Effector memory CD8-positive, alpha-beta T cell (primary cell): ENCODE measurements at places on chromosomes 11 and 22.

- DNase-seq, result no peak
These were observed 14.5 kb upstream of the LRRC55 start for GRCh38 chr11:57167125-57167846.

DNA sequence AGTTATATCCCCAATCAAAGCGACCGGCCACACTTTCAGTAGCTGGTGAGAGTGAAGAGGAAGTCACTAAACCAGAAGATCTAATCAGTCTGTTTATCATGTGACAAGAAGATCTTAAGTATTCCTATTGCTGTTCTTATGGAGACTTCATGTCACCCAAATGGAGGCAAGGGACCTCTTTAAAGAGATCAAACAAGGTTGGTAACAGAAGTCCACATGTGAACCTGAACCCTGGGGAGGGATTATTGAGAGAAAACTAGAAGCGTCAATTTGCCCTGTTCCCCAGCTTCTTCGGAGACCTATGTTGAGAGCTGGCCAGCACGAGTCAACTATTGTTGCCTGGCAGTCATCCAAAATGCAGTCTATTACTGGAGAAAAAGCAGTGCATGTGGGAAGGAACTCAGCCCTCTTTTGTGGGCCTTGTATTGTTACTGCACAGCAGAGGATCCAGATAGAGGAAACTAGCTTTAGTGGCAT is 76.9 kb upstream of the CTSC start:
- DNase-seq, result peak; percentile 20

- DNase-seq, result no peak
These were observed 105.5 kb downstream of the MICAL3 start for GRCh38 chr22:17918840-17919239.

GRCh38 chr11:13494051-13494450 is 1.7 kb downstream of the PTH start:
- no peak for DNase-seq

DNA sequence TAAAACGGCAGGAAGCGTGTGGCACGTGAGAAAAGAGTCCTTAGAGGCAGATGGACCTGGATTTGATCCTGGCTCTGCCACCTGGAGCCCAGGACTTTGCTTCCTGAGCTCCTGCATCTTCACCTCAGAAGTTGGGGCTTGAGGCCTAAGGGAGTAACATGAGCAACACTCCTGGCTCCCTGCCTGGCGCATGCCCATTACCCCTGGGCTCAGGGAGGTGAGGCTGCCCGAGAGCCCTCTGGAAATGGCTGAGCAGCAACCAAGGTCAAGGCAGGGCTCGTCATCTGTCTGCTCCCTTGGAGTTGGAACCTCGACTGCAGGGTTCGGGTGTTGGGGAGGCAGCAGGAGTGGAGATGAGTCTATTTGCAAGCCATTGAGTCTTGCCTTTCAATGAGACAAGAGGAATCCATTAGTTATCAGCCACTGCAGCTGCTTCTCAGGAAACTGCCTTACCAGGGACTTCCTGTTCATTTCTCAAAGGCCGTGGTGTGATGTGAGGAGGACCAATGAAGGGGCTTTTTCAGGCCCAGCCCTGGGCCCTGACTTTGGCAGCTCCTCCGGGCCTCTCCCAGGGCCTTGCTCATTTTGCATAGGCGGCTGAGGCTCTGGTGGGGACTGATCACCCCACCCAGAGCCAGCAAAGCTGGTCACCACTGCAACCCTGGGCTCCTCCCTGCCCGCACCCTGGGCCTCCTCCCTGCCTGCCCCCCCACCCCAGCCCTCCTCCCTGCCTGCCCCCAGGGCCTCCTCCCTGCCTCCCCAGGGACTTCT is 6.4 kb downstream of the FADS2 start:
- peak; percentile 61 for DNase-seq

DNA sequence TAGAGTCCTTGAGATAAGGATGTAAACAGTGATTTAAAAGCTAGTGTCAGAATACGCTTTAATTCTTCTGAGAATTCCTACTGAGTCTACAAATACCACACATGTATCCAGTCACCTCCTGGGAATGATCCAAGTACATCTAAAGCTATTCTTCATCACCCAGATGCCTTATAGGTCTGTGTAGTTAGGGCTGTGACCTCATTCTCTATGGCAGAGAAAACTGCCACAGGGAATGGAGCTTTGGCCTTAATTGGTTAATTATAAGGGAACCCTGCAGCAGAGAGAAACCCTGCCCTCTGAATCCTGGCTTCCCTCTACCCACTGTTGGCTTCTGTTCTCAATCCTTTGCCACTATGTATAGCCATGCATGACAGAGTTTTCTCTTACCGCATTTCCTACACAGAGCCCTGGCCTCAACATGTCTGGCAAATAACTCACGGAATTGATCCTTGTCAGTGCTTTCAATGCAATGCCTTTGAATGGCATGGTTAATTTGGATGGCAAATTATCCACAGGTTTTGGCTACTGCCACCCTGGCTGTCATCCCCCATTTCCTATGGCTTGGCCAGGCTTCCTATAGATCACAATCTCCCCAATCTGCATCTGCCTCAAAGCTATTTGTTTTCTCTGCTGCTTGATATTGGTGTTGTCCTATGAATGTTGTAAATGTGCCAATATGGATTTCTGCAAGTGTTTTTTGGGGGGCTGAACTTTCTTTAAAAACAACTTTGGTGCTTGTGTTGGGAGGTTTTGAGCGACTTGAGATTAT is 2.9 kb downstream of the DIXDC1 start:
- DNase-seq, result no peak

DNA sequence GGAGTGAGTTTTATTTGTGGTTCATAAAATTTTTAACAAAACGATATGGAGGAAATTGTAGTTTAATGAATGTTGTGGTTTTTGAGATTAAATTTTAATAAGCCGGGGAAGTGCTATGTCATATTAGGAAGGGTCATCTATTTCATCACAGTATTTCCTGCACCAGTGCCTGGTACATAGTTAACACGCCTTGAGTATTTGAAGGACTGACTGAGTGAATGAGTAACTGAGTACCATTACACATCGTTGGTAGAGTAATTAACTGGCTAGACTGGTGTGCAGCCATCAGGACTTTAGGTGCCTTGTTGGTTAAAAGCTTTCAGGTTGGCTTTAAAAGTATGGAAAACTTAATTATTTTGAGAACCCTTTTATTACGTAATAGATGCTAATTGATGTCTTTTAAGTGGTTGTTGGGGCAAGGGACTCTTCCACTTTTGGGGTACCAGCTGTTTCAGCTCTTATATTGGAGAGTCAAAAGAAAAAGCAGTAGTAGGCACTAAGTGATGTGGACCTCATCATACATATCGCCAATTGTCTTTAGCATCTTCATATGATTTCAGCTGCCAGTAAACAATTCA is 101.8 kb downstream of the DDX10 start:
- no peak for DNase-seq

- no peak for DNase-seq
These were observed 4.7 kb downstream of the DDIAS start for GRCh38 chr11:82906236-82906635.

GRCh38 chr11:75432911-75433321 is at the start of gene KLHL35:
KLHL35 (minus strand) TSS chr11:75433203; CDS start chr11:75430629, 2,574 bp downstream.
- no peak for DNase-seq

GRCh38 chr11:73236205-73236765 is 18.2 kb downstream of the P2RY2 start:
- no peak for DNase-seq

DNA sequence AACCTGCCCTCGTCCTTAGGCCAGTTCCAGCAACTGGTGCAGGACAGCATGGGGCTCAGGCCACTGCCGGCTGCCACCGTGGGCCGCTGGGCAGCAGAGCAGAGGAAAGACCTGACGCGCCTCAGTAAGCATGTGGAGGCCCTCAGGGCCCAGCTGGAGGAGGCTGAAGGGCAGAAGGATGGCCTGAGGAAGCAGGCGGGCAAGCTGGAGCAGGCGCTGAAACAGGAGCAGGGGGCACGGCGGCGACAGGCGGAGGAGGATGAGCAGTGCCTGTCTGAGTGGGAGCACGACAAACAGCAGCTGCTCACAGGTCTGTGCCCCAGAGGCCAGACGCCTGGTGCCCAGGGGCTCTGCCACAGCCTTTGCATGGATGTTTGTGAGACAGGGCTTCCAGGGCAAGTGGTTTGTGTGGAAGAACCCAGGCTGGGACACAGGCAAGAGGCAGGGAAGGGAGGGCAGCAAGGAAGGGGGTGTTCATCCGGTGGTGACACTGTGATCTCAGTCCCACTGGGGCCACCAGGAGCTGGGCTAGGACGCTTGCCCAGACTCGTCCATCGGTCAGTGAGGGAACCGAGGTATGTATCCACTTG is 13.9 kb downstream of the CCDC157 start:
- no peak for DNase-seq

DNA sequence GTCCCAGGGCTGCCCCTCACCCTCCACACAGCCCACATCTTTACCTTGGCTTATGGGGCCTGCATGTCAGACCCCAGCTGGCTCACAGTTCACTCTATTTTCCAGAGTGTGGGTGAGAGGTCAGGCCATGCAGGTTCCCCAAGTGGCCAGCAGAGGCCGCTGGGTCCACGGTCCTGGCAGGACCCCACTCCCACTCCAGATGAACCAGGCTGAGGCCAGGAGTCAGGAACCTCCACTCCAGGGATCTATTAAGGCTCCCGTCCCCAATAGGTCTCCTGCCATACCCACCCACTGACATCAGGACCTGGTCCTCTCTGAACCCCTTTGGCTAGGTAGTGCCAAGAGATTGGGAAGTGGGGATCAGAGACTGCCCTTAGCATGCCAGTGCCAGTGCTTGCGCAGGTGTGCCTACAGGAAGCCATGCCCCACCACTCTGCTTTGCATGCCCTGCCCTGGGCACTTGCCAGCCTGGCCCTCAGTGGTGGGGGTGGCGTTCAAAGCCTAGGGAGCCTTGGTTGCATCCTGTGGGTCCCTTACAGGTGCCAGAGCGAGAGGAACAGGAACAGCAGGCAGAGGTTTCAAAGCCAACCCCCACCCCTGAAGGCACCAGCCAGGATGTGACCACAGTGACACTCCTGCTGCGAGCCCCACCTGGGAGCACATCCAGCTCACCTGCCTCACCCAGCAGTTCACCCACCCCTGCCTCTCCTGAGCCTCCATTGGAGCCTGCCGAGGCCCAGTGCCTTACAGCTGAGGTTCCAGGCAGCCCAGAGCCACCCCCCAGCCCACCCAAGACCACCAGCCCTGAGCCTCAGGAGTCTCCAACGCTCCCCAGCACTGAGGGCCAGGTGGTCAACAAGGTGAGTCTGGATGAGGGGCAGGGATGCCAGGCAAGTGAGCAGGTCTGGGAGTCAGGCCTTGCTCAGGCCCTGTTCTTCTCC is 8.3 kb downstream of the SMTN start:
- DNase-seq, result no peak

- no peak for DNase-seq
These were observed 58.3 kb downstream of the AAMDC start for GRCh38 chr11:77879218-77879617.

DNA sequence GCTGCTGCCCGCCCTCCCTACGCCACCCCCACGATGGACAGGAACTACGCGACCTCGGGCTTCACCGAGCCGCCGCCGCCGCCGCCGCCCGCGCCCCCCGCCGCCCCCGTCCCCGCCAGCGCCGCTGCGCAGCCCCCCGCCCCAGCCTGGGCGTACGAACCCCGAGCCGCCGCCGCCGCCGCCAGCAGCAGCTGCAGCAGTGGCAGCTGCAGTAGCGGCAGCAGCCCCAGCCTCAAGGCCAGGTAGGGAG is 407 bp downstream of the QSER1 start:
- DNase-seq, result no peak

DNA sequence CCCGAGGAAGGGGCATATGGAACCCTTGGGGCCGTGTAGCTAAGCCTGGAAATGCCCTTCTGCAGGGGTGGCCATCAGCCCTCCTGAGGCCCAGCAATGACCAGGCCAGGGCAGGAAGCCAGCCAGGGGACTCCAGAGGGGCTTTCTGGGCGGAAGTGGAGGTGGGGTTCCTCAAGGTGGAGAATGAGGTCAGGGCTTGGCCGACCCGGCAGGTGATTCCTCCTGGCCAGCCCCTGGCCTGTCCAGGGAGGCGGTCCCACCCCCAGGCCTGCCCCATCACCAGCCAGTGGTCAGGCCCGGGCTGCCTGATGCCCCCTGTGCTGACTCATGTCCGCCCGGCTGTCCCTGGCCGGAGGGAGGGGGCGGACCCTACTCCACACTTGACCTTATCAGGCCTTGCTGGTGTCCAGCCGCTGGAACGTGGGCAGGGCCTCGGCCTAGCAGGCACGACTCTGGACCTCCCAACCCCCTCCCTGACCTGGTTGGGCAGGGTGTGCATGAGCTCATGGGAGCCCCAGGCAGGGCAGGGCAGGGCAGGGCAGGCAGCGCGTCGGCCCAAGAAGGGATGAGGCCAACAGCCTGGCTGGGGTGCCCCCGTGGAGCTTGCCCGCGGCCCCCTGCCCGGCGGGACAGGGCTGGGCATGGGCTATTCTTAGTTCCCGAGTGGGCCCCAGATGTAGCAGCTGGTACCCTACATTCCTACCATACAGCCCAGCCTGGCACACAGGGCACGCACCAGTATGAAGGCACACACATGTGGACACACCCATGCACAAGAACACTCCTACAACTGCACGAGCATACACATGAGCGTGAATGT is 35.9 kb downstream of the RPL3 start:
- DNase-seq, result no peak

- DNase-seq, result no peak
These were observed 140.7 kb downstream of the NXPE2 start for GRCh38 chr11:114819028-114819427.

GRCh38 chr11:46369458-46370152 is 11.9 kb upstream of the MDK start:
- DNase-seq, result no peak

GRCh38 chr11:91187314-91187713 is 964.5 kb upstream of the CHORDC1 start:
- no peak for DNase-seq

GRCh38 chr11:96013461-96014213 is 89.7 kb upstream of the MTMR2 start:
- DNase-seq, result no peak

DNA sequence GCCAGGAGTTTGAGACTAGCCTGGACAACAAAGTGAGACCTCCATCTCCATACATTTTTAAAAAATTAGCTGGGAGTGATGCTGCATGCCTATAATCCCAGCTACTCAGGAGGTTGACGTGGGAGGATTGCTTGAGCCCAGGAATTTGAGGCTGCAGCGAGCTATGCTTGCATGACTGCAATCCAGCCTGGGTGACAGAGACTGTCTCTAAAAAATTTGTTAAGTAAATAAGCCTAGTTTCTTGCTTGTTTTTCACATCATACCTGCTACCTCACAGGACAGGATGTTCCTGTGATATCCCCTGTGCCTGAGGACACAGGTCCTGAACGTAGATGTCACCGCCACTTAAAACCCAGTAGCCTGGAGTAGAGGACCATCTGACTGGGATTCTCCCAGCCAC is 348.6 kb downstream of the MN1 start:
- no peak for DNase-seq

- no peak for DNase-seq
These were observed 26.7 kb downstream of the SLC25A17 start for GRCh38 chr22:40792451-40792850.

DNA sequence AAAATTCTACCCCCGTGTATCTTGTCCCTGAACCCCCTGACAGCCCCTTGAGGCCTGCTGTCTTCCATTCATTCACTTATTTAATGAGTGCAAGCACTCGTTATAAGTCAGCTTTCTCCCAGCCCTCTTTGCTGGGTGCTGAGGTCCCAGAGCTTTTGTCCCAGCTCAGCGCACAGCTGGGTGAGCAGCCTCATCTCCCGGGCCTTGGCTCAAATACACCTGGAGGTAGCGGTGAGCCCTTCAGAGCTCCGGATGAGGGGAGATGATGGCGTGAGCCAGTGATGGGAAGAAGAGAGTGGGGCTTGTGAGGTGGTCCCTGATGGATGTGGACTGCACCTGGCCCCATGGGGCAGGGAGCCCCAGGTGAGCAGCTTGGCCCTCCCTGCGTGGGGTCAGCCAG is 18.1 kb upstream of the ARHGAP8 start:
- DNase-seq, result no peak
